ENCODE measurements at places on chromosomes 11 and 22. TPM values are rescaled to one million over a fixed set of nuclear protein-coding genes. Genes with fewer than 3 reads are reported as not detected.

Gene KRTAP5-1
- not detected for total RNA-seq

Gene EHF
- total RNA-seq, result 2.8 TPM

Gene IL18BP
- total RNA-seq, result 3.7 TPM

Gene CHKB
- total RNA-seq, result 26.9 TPM

Gene P4HA3
- 8.8 TPM for total RNA-seq

Gene OR51I1
- total RNA-seq, result not detected

Gene DEFB131B
- not detected for total RNA-seq

Gene ADAMTS15
- 8.2 TPM for total RNA-seq

Gene BLID
- 6.6 TPM for total RNA-seq

Gene EXT2
- total RNA-seq, result 162 TPM

Gene FOSL1
- total RNA-seq, result 76.5 TPM

Gene TCN1
- total RNA-seq, result not detected

Gene UVRAG
- 20.1 TPM for total RNA-seq

Gene OR51D1
- not detected for total RNA-seq

Gene FGF3
- total RNA-seq, result not detected

Gene GLB1L3
- not detected for total RNA-seq

Gene MFRP
- not detected for total RNA-seq

Gene GNG3
- not detected for total RNA-seq

Gene KIRREL3
- total RNA-seq, result 0.22 TPM

Gene CCDC87
- 0.29 TPM for total RNA-seq

Gene C1QTNF5
- total RNA-seq, result 6.8 TPM

Gene CALCB
- not detected for total RNA-seq

Gene GGT5
- 3.5 TPM for total RNA-seq

Gene LRRC32
- total RNA-seq, result 14.7 TPM

Gene NCR3LG1
- 12.7 TPM for total RNA-seq

Gene CD3E
- not detected for total RNA-seq

Gene APOA4
- total RNA-seq, result not detected

Gene ZP1
- total RNA-seq, result 0.14 TPM

Gene CNTF
- 4.9 TPM for total RNA-seq

Gene APOBEC3C
- total RNA-seq, result 11.6 TPM

Gene OR5L1
- not detected for total RNA-seq

Gene OR4D6
- not detected for total RNA-seq

Gene KCNJ5
- total RNA-seq, result 0.29 TPM

Gene ACR
- not detected for total RNA-seq

Gene CD3D
- not detected for total RNA-seq

Gene TSKU
- total RNA-seq, result 39.4 TPM

Gene NUCB2
- total RNA-seq, result 59.0 TPM

Gene CRYAB
- 0.66 TPM for total RNA-seq

Gene OPCML
- total RNA-seq, result not detected

Gene PLAAT5
- not detected for total RNA-seq

Gene ETS1
- 91.2 TPM for total RNA-seq

Gene TBX10
- total RNA-seq, result not detected

Gene MMP8
- total RNA-seq, result not detected

Gene TMPRSS13
- not detected for total RNA-seq

Gene VWA5A
- 1.5 TPM for total RNA-seq

Data from placental pericyte (primary cell).